H1 (cell line): ENCODE measurements at places on chromosomes 11 and 22. TPM values are rescaled to one million over a fixed set of nuclear protein-coding genes. Genes with fewer than 3 reads are reported as not detected.
A peak's percentile ranks its signal among the peaks of the same experiment; 100 is the strongest.

- no peak for DNase-seq
- peak overlapping the region; percentile 99 for H3K27ac ChIP-seq
- H3K27me3 ChIP-seq: no peaks in the 10 kb centered on the region
- H3K4me3 ChIP-seq: peak overlapping the region; percentile 83
- peaks cover 7% of the 10 kb centered on the region for H3K4me1 ChIP-seq
Observed at GRCh38 chr11:808427-809286, 1.1 kb upstream of the RPLP2 start.

GRCh38 chr11:92852946-92853345 is 116.5 kb upstream of the MTNR1B start:
- H3K4me3 ChIP-seq: no peak overlapping the region
- H3K36me3 ChIP-seq: no peaks in the 10 kb centered on the region

DNA sequence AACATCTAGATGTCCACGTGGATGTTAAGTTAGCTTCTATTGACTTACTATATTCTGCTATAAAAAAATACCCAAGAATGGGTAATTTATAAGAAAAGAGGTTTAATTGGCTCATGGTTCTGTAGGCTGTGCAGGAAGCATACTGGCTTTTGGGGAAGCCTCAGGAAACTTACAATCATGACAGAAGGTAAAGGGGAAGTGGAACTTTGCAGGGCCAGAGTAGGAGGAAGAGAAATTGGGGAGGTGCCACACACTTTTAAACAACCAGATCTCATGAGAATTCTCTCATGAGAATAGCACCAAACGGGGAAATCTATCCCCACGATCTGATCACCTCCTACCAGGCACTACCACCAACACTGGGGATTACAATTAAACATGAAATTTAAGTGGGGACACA is 689.3 kb downstream of the METTL15 start:
- no peak for DNase-seq
- H3K4me3 ChIP-seq: no peak overlapping the region
- no peak overlapping the region for H3K27ac ChIP-seq
- H3K27me3 ChIP-seq: no peaks in the 10 kb centered on the region
- H3K4me1 ChIP-seq: peaks cover 5% of the 10 kb centered on the region

C22orf31 gene
- not detected in 2 replicates for total RNA-seq

INS gene
- not detected in 2 replicates for total RNA-seq

SMC1B gene
- total RNA-seq: not detected in 2 replicates
